Neural crest cell (in vitro differentiated cells): ENCODE measurements at places on chromosomes 13 and 19. TPM values are rescaled to one million over a fixed set of nuclear protein-coding genes. Genes with fewer than 3 reads are reported as not detected.

- DNase-seq: no peak
Measured at GRCh38 chr13:42883142-42883541, 101.8 kb downstream of the FAM216B start.

DNA sequence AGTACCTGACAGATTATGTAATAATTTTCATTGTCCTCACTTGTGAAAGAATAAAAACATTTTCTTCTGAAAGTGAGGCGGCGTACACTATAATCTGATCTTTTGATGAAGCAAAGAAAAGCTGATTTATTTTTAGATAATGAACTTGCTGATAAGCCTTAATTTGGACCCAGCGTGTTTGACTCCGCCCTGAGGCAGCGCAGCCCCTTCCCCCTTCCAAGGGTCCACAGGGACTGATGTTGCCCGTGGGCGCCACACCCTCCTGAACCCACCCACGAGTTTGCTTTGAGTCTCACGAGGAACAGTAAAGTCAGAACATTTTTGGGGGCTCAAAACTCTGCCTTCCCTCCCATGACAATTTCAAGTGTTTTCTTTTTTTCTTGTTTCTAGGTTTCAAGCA lies 40.0 kb downstream of the TEX29 start:
- DNase-seq: no peak

- DNase-seq: no peak
Measured at GRCh38 chr19:40604647-40605215, 3.6 kb downstream of the LTBP4 start.

GRCh38 chr19:41530761-41531301 lies 45.1 kb upstream of the CEACAM21 start:
- DNase-seq: no peak

GRCh38 chr19:12783849-12784393 lies 7.4 kb upstream of the JUNB start:
- DNase-seq: no peak

GRCh38 chr19:16288544-16288943 lies 36.1 kb upstream of the KLF2 start:
- no peak for DNase-seq

DNA sequence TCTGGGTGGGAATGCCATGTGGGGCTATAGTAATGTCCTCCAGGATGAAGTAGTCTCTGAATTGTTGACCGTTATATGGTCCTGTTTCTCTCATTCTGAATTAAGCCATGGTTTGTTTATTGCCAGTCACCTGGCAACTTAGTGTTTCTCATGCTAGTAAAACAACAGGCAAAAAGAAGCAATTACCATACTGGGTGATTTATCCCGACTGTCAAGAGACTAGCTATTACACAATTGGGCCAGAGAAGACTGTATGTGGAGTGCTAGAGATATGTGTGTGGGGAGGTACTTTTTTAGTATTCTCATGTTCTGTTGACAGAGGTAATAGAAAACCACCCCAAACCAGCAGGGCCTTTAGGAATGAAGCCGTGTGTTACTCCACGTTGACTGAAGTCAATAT lies 258.2 kb downstream of the TDRD3 start:
- DNase-seq: no peak

DNA sequence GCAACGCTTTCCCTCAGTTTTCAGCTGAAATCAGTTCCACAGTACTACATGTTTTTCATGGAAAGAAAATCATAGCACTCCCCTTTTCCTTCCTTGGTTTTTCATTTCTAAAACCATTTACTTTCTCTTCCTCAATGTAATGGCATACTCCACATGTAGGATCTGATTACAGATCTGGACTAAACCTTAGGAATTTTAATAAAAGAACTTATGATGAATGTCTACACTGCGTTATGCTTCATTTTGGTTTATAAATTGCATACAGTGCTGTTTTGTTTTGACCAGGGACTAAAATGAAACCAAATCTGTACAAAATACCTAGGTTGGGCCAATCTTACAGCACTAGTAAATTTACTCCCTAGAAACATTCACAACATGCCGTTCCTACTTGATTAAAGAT lies 589.9 kb downstream of the TBC1D4 start:
- no peak for DNase-seq

- DNase-seq: no peak
Measured at GRCh38 chr19:17423429-17424208, 3.8 kb downstream of the MVB12A start.

DNA sequence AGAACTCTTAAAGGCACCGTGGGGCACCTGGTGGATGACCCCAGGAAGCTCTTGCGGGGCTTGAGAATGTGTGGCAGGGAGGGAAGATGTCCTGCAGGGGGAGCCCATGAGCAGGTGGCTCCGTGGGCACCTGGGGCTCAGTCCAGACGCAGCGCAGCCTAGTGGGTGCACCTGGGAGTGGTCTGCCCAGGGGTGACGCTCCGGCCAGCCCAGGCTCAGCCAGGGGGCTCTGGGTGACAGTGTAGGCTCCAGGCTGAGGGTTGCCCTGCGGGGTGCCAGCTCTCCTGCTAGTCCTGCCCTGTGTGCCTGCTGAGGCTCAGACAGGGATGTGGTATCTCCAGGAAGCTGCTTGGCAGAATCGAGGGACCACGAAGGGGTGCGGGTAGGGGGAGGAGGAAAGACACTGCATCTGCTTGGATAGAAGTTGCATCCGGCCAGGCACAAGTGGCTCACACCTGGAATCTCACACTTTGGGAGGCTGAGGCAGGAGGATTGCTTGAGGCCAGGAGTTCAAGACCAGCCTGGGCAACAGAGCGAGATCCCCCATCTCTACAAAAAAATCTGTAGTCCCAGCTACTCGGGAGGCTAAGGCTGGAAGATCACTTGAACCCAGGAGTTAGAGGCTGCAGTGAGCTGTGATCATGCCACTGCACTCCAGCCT lies 15.0 kb upstream of the PGLS start:
- DNase-seq: peak; percentile 66

DNA sequence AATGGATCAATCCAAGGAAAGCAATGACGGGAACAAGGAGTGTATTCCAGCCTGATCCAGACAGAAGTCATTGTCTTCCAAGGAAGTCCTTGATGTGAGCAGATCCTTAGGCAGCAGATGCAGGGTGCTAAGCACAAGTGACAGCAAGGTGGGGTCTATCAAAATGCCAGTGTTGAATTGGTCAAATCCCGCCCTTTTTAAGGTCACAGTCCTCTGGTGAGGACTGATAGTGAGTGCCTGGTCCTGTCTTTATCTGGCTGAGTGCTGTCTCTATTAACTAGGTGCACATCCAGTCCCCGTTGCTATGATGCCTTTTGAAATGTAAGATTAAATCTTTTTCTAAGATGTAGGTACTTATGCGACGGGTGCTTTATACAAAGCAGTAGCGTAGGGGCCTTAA lies 1.3 kb upstream of the LAMP1 start:
- DNase-seq: no peak

DNA sequence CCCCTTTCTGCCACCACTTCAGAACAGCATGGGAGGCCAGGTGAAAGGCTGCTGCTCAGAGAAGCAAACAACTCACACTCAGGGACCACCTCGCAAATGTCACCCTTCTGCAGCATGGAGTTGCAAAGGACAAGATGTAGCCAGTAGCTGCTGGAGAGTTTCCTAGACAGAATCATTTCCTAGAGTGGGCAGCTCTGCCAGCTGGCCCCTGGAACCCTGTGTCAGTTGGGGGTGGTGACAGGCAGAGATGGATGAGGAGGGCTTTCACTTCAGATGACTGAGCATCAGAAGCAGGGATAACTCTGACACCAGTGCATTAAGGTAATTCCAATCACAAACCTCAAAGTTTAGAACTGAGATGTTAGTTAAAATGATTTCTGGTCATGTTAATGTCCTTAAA lies 34.4 kb upstream of the EPHX3 start:
- DNase-seq: no peak

GRCh38 chr19:42092350-42092749 lies 16.4 kb downstream of the ZNF574 start:
- no peak for DNase-seq

DNA sequence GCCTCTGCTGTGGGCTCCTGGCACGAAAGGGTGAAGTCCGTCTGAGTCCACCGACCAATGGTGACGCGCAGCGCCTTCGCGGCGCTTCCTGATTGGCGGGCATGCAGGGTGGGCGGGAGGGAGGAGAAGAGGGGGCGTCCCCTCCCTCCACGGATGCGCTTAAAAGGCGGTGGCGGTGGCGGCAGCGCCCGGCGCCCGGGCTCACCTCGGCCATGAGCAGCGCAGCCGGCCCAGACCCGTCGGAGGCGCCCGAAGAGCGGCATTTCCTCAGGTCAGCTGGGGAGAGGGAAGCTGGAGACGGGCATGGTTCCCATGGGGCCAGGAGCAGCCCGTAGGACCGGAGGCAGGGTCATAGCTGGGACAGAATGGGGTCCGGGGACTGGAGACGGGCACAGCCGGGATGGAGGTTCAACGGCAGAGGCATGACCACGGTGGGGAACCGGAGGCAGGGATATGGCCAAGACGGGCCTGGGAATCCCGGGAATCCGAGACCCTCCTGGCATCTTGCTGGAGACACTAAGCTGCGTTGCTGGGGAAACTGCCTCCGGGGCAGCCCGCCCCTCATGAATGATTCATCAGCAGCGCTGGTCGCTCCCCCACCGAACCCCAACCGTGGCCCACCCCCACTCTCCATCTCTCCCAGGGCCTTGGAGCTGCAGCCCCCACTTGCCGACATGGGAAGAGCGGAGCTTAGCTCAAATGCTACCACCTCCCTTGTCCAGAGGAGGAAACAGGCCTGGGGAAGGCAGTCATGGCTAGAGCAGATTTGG lies at the start of gene YJEFN3:
YJEFN3 (plus strand) TSS at position 191 of the 770 bp plus-strand sequence; CDS start at position 213, 22 bp downstream.
- DNase-seq: no peak

DNA sequence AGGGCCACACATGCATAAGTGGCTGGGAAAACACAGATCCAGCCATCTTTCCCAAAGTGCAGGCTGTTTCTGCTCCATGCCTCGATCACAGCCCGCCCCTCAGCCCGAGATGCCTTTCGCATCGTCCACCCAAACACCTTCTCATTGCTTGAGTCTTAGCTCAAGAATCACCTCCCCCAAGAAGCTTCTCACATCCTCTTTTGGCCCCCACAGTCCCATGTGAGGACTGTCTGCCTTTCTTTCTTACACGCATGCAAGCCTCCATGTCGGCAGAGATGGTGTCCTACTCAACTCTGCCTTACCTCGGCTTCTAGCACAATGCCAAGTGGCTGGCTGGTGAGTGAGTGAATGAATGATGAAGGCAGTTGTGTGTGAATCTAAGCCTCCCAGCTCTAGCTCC lies 18.1 kb upstream of the GSX1 start:
- DNase-seq: no peak

- DNase-seq: peak; percentile 49
Measured at GRCh38 chr19:15091918-15092753, 10.1 kb downstream of the OR1I1 start.

GRCh38 chr13:26992951-26993719 lies 178.5 kb downstream of the USP12 start:
- no peak for DNase-seq

- DNase-seq: no peak
Measured at GRCh38 chr19:35493971-35494370, 3.7 kb upstream of the KRTDAP start.

- peak; percentile 50 for DNase-seq
Measured at GRCh38 chr19:12703046-12703445, 6.6 kb upstream of the FBXW9 start.

GRCh38 chr13:26950546-26950945 lies 190.0 kb upstream of the GPR12 start:
- DNase-seq: no peak

GRCh38 chr13:21014502-21015170 lies 46.8 kb downstream of the LATS2 start:
- DNase-seq: no peak

GRCh38 chr13:93881411-93881810 lies 598.1 kb downstream of the DCT start:
- DNase-seq: no peak

DNA sequence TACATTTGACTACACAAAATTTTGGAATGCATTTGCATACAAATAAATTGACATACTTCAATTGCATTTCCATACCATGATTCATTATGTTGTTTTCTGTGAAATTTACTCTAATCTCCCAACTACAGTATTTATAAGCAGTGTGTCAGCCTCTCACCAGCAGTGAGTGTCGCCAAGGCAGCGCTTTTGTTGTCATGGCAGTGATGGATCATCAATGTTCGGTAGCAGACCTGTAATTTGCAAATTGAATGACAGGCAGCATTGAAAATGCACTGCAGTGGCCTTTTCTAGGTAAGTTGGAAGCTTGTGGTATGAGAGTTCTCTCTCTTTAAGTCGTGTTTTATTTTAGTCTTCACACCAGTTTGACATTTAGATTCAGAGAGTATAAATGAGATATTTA lies 534.1 kb downstream of the PCDH17 start:
- no peak for DNase-seq

- no peak for DNase-seq
Measured at GRCh38 chr13:37878496-37878895, 8.9 kb upstream of the TRPC4 start.

- DNase-seq: no peak
Measured at GRCh38 chr19:8332976-8333766, 9.9 kb downstream of the KANK3 start.

DNA sequence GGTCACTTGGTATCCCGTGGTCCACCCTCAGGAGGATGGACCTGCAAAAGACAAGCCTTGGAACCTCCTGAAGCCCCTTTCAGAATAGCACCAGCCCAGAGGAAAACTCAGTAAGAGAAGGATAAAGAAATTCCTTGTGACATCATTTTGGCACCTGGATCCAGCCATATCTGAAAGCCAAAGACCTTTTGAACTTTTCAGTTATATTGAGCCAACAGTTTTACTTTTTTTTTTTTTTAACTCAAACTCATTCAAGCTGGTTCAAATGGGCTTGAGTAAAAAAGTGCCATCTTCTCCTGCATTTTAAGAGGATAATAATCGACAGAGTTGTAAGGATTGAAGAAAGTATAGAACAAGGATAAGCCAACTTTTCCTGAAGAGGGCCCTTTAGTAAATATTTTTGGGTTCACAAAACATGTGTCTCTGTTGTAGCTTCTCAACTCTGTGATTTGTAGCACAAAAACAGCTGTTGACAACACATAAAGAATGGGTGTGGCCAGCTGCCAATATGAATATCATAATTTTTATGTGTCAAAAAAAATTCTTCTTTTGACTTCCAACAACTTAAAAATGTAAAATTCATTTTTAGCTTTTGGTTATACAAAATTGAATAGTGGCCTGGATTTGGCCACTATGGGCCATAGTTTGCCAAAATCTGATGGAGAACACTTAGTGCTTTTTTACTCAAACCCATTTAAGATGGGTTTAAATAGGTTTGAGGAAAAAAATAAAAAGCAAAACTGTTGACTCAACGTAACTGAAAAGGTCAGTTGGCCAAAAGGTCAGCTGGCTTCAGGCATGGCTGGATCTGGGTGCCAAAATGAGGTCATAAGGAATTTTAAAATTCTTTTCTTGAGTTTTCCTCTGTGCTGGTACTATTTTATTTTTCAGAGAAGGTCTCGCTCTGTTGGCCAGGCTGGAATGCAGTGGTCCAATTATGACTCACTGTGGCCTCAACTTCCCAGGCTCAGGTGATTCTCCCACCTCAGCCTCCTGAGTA lies 50.7 kb downstream of the ACSBG2 start:
- DNase-seq: no peak

AKT1S1 gene
- 38.6 and 39.6 TPM in 2 replicates for total RNA-seq

OR7A5 gene
- total RNA-seq: not detected in 2 replicates

MYO16 gene
- total RNA-seq: 3.0 and 3.3 TPM in 2 replicates

SWSAP1 gene
- 2.9 and 3.5 TPM in 2 replicates for total RNA-seq

CAPS gene
- 1.6 and 2.6 TPM in 2 replicates for total RNA-seq

ADGRE3 gene
- not detected in 2 replicates for total RNA-seq

ZNF350 gene
- 6.5 and 6.9 TPM in 2 replicates for total RNA-seq

CERS1 gene
- total RNA-seq: 27.7 and 29.8 TPM in 2 replicates

SERTM1 gene
- total RNA-seq: 0.09 TPM in 1 of 2 replicates, not detected in the other

FKBP8 gene
- total RNA-seq: 173 and 175 TPM in 2 replicates

ANKLE1 gene
- total RNA-seq: 4.5 and 4.9 TPM in 2 replicates
